ENCODE measurements at places on chromosomes 7 and 10. TPM values are rescaled to one million over a fixed set of nuclear protein-coding genes. Genes with fewer than 3 reads are reported as not detected.

Gene PON1
- not detected for total RNA-seq

Gene MUC12
- total RNA-seq: 0.87 TPM

Gene RTKN2
- 1.3 TPM for total RNA-seq

Gene NPY4R
- total RNA-seq: not detected

Gene CNNM1
- 0.33 TPM for total RNA-seq

Gene GNAT3
- not detected for total RNA-seq

Gene KIAA1217
- total RNA-seq: 5.5 TPM

Gene CACNB2
- total RNA-seq: 1.2 TPM

Gene PSD
- total RNA-seq: 20.2 TPM

Gene SPDYE8
- not detected for total RNA-seq

Gene WEE2
- total RNA-seq: 0.33 TPM

Gene CADPS2
- total RNA-seq: 29.1 TPM

Gene FZD8
- 3.5 TPM for total RNA-seq

Measured in smooth muscle cell of trachea (primary cell).